Uterus (tissue), 4 donors: ENCODE measurements at places on chromosomes 7 and 10.

DNA sequence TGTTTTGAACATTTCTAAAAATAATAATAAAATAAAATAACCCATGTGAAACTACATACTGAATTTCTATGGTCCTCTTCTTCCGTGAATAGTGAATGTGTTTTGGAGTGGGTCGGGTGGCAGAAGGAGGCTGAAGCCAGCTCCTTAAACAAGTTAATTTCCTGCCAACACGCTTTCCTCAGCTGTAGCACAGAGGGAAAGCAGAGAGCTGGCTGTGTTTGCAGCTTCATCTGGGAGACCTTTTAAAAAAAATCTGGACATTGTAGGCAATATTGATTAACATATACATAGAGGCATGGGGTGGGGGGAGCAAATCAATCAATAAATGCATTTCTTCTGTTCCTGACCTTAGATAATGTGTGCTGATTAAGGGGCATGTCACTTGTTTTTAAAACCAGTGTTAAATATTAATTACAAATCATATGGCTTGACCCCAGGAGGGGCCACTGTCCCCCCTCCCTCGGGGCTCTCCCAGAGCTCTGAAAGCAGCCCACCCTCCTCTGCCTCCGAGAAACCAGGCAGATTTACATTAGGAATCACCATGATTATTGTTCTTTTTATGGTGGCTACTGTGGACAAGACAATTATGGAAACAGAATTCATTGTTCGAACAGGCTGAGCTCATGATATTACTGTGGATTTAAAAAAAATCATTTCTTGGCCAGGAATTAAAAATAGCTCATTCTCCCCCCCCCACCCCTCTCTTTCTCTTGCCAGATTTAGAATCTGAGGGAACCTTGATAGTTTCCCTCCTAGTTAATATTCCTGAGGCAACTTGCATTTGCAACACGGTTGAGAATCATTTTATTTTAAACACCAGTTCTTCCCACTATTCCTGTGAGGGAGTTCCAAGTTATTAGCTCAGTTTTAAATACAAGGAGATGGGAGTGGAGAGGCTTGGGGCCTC lies 100.5 kb upstream of the CARD11 start:
- no peaks in the 10 kb centered on the region for H3K4me1 ChIP-seq
- no peak overlapping the region for H3K27ac ChIP-seq
- H3K4me3 ChIP-seq = no peak overlapping the region

- H3K4me3 ChIP-seq = no peak overlapping the region
- no peaks in the 10 kb centered on the region for H3K36me3 ChIP-seq
These were observed 252.8 kb downstream of the TRIL start for GRCh38 chr7:28705350-28705749.

DNA sequence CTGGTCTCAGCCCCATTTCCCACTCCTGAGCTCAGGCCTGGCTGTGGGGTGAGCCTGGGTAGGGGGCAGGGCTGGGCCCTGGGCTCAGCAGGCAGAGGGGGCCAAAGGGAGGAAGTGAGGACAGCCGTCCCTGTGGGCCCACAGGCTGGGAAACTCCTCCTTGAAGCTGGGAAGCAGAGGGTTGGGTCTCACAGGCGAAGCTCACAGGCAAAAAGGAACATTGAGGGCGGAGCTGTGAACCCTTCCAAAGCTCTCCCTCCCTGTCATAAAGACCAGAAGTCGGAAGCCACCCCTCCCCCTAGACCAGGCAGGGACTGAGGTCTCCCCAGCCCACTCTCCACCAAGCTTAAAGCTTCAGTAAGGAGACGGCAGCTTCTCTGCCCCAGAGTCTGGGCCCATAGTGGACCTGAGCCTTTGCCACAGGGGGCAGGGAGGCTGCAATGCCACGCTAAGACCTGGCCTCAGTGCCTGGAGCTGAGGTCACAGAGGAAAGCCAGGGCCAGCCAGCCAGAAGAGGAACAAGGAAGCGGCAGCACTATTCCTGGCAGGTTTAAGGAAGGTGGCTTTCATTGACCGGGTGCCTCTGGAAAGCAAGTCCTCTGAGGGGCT lies 1.0 kb upstream of the KCP start:
- no peak overlapping the region for H3K4me3 ChIP-seq
- peaks cover 2% of the 10 kb centered on the region for H3K27me3 ChIP-seq

- no peak overlapping the region for H3K4me3 ChIP-seq
- no peaks in the 10 kb centered on the region for H3K4me1 ChIP-seq
- H3K36me3 ChIP-seq = no peaks in the 10 kb centered on the region
- no peaks in the 10 kb centered on the region for H3K27me3 ChIP-seq
These were observed 412.2 kb upstream of the SORCS1 start for GRCh38 chr10:107576746-107577145.

GRCh38 chr7:127890726-127891125 lies 140.5 kb downstream of the LRRC4 start:
- H3K4me1 ChIP-seq = peaks cover 8% of the 10 kb centered on the region
- no peaks in the 10 kb centered on the region for H3K27me3 ChIP-seq
- no peak overlapping the region for H3K4me3 ChIP-seq
- no peak for DNase-seq
- no peak overlapping the region for H3K27ac ChIP-seq
- no peaks in the 10 kb centered on the region for H3K36me3 ChIP-seq

- H3K36me3 ChIP-seq = no peaks in the 10 kb centered on the region
- no peaks in the 10 kb centered on the region for H3K4me1 ChIP-seq
- DNase-seq = no peak
- H3K27me3 ChIP-seq = no peaks in the 10 kb centered on the region
- no peak overlapping the region for H3K27ac ChIP-seq
These were observed 17.2 kb downstream of the SFR1 start for GRCh38 chr10:104139221-104139620.

GRCh38 chr7:1404898-1405548 lies 54.2 kb downstream of the MICALL2 start:
- DNase-seq = no peak
- no peaks in the 10 kb centered on the region for H3K36me3 ChIP-seq
- no peaks in the 10 kb centered on the region for H3K4me1 ChIP-seq

DNA sequence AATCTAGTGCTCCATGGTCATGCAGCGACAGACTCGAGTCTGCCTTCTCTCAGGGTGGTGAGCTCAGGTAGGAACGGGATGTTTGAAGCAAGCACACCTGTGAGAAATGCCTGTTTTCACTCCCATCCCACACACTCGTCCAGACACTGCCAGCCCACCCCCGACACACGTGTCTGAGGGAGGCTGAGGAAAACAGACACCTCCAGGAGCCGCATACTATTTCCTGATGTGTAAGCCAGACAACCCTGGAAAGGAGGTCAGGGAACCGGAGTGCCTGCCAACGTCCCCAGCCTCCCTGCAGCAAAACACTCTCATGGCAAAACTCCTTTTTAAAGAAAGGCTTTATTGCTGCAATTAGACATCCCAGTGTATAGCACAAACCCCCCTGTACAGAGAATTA lies 80.2 kb downstream of the ALOX5 start:
- no peak for DNase-seq
- no peak overlapping the region for H3K27ac ChIP-seq
- H3K27me3 ChIP-seq = no peaks in the 10 kb centered on the region
- no peaks in the 10 kb centered on the region for H3K4me1 ChIP-seq

GRCh38 chr10:73332379-73332778 lies 26.3 kb downstream of the CFAP70 start:
- H3K4me1 ChIP-seq = no peaks in the 10 kb centered on the region
- no peak for DNase-seq
- no peaks in the 10 kb centered on the region for H3K36me3 ChIP-seq
- no peak overlapping the region for H3K27ac ChIP-seq

DNA sequence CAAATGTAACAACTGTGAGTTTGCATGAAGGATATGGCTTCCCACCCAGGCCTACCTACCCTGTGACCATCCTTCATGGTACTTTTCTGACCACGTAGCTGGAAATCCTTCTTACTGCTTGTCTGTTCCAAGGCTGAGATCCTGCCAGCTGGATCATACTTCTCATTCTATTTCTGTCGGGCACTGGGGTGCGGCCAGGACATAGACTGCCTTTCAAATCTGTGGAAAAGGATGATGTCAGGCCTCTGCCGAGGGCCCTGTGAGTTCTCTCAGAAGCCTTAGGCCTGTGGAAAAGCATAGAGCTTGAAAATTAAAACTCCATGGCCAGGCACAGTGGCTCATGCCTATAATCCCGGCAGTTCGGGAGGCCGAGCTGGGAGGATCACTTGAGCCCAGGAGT lies 10.0 kb downstream of the VWC2 start:
- DNase-seq = peak; percentile 37
- no peaks in the 10 kb centered on the region for H3K27me3 ChIP-seq
- no peaks in the 10 kb centered on the region for H3K4me1 ChIP-seq
- H3K36me3 ChIP-seq = no peaks in the 10 kb centered on the region

DNA sequence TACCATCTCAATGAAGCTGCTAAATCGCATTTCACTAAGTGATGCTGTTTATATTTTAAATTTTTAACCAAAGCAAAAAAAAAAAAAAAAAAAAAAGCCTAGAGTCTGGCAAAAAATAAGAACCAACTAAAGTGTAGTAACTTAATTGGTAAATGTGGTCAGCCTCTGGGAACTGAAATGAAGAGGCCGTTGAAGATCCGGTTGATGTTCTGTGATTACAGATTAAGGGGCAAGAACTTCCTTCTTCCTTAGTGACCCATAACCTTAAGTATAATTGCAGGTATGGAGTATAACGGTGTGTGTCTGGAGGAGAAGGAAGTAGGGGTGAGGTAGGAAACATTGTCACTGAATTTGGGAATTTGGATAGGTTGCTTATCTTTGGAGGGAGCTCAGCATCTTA lies 7.7 kb upstream of the SRGN start:
- H3K4me3 ChIP-seq = no peak overlapping the region
- DNase-seq = no peak
- no peaks in the 10 kb centered on the region for H3K4me1 ChIP-seq
- no peaks in the 10 kb centered on the region for H3K36me3 ChIP-seq
- no peaks in the 10 kb centered on the region for H3K27me3 ChIP-seq

GRCh38 chr7:84162125-84162524 lies 32.5 kb downstream of the SEMA3A start:
- no peak overlapping the region for H3K27ac ChIP-seq
- H3K36me3 ChIP-seq = no peaks in the 10 kb centered on the region
- DNase-seq = no peak
- H3K4me1 ChIP-seq = no peaks in the 10 kb centered on the region

GRCh38 chr7:141864765-141865447 lies 23.6 kb upstream of the PRSS37 start:
- no peak for DNase-seq
- H3K4me1 ChIP-seq = no peaks in the 10 kb centered on the region
- H3K27me3 ChIP-seq = no peaks in the 10 kb centered on the region
- H3K36me3 ChIP-seq = no peaks in the 10 kb centered on the region
- no peak overlapping the region for H3K4me3 ChIP-seq
- H3K27ac ChIP-seq = no peak overlapping the region

DNA sequence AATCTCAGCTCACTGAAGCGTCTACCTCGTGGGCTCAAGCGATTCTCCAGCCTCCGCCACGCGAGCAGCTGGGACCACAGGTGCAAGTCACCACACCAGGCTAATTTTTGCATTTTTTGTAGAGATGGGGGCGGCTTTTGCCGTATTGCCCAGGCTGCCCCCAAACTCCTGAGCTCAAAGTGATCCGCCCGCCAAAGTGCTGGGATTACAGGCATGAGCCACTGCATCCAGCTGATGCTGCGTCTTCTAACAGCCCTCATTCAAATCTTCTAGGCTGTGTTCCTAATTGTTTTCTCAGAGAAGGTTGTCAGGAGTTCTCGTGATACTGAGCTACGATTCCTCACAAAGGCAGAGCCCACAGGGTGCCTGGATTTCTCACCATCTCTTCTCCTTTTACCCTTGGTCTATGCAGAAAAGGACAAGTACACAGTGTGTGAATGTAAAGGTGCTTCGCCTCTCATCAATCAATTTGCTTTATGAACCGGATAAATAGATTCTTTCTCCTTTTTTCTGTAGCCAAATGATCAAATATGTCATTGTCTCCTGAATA lies 247.3 kb upstream of the PTN start:
- DNase-seq = no peak
- H3K27ac ChIP-seq = no peak overlapping the region
- H3K4me1 ChIP-seq = no peaks in the 10 kb centered on the region
- no peak overlapping the region for H3K4me3 ChIP-seq

- no peaks in the 10 kb centered on the region for H3K27me3 ChIP-seq
- no peaks in the 10 kb centered on the region for H3K36me3 ChIP-seq
- H3K27ac ChIP-seq = no peak overlapping the region
- DNase-seq = no peak
- no peaks in the 10 kb centered on the region for H3K4me1 ChIP-seq
- H3K4me3 ChIP-seq = no peak overlapping the region
These were observed 732.7 kb upstream of the AUTS2 start for GRCh38 chr7:68865351-68866199.

DNA sequence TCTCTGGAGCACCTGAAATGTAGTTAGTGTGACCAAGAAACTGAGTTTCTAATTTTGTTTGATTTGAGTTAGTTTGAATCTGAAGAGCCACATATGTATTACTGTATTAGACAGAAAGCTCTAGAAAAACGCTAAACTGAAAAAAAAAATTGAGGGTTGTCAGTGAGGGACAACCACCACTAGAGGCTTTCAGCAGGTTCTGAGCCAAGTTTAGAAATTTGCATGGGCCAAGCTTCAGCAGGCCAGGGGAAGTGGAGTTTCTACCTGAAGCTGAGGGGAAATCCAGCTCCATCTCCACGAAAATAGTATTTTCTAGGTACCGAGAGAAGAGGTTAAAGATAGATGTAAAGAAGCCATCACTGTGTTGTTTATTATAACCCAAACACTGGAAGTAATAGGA lies 77.9 kb upstream of the PLXNA4 start:
- H3K36me3 ChIP-seq = no peaks in the 10 kb centered on the region
- no peak for DNase-seq
- H3K27ac ChIP-seq = no peak overlapping the region
- H3K4me1 ChIP-seq = no peaks in the 10 kb centered on the region
- no peak overlapping the region for H3K4me3 ChIP-seq

DNA sequence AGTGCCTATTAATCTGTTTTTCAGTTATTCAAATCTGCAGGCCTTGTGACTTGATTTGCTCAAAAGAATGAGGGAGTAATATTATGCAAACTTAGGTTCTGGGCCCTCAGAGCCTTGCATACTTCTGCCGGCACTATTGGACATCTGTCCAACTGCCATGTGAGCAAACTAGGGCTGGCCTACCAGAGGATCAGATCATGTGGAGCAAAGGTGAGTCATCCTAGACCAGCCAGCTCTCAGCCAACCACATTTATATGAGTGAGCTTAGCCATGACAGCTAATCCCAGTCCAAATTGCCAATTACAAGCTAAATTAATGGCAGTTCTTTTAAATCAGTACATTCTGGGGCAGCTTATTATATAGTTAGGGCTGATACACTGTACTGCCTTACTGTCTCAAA lies 69.6 kb downstream of the SDHAF3 start:
- H3K4me3 ChIP-seq = no peak overlapping the region
- no peak overlapping the region for H3K27ac ChIP-seq
- H3K27me3 ChIP-seq = no peaks in the 10 kb centered on the region
- H3K36me3 ChIP-seq = no peaks in the 10 kb centered on the region
- no peak for DNase-seq
